ENCODE measurements at places on chromosomes 11 and 22. TPM values are rescaled to one million over a fixed set of nuclear protein-coding genes. Genes with fewer than 3 reads are reported as not detected.

The SLN gene
- total RNA-seq: not detected

The OSM gene
- total RNA-seq: 11.7 TPM

The GAL3ST1 gene
- total RNA-seq: 1.8 TPM

- no peaks in the 10 kb centered on the region for H3K27me3 ChIP-seq
- H3K4me3 ChIP-seq: no peak overlapping the region
- no peaks in the 10 kb centered on the region for H3K4me1 ChIP-seq
These were observed 21.2 kb downstream of the MS4A4E start for GRCh38 chr11:60221692-60222091.

DNA sequence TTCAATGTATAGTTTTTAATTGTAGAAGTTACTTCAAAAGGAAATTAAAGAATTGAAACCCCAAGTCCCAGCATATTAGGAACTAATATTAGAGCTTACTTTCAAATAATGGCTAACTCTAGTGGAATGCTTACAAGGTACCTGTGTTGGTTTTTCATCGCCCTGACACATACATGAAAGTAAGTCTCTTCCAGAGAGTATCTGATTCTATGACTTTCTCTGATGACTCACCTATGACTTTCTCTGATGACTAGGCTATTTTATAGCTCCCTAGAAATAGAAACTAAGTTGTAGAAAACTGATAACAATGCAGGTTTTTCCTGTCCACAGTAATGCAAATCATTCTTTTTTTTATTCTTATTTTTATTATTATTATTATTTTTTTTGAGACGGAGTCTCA, 33.6 kb upstream of the MMP7 start:
- H3K4me1 ChIP-seq: peaks cover 14% of the 10 kb centered on the region
- no peak overlapping the region for H3K27ac ChIP-seq
- DNase-seq: no peak
- H3K27me3 ChIP-seq: no peaks in the 10 kb centered on the region
- no peak overlapping the region for H3K4me3 ChIP-seq
- no peaks in the 10 kb centered on the region for H3K36me3 ChIP-seq

GRCh38 chr11:118497831-118498230, 29.4 kb upstream of the TTC36 start:
- no peaks in the 10 kb centered on the region for H3K27me3 ChIP-seq
- H3K4me3 ChIP-seq: no peak overlapping the region
- H3K4me1 ChIP-seq: no peaks in the 10 kb centered on the region
- DNase-seq: no peak
- H3K36me3 ChIP-seq: peaks cover 100% of the 10 kb centered on the region
- H3K27ac ChIP-seq: no peak overlapping the region

GRCh38 chr22:29531419-29531818, 22.1 kb downstream of the THOC5 start:
- H3K4me1 ChIP-seq: no peaks in the 10 kb centered on the region
- H3K27me3 ChIP-seq: no peaks in the 10 kb centered on the region
- no peak overlapping the region for H3K4me3 ChIP-seq
- DNase-seq: no peak
- no peak overlapping the region for H3K27ac ChIP-seq
- H3K36me3 ChIP-seq: peaks cover 50% of the 10 kb centered on the region

DNA sequence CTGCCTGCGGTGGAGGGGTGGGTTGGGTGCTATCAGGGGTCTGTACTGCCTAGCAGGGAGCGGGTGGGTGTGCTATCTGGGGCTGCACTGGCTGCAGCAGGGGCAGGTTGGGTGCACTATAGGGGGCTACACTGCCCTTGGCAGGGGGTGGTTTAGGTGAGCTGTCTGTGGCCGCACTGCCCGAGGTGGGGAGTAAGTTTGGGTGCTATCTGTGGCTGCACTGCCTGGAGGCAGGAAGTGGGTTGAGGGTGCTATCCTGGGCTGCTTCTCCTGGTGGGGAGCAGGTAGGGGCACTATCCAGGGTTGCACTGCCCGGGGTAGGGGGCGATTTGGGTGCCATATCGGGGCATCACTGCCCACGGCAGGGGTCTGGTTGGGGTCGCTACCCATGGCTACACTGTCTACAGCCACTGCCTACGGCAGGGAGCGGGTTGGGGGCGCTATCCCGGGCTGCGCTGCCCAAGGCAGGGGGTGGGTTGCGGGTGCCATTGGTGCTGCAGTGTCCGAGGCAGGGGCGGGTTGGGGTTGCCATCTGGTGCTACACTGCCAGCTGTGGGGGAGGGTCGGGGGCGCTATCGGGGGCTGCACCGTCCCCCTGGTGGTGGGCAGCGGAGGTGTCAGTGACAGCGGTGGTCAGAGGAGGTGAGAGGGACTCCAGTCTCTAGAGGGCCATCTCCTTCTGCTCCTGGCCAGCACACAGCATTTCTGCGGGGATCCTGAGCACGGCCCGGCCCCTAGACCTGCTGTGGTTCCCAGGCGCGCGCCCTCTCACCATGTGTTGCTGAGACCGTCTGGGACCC, 1.3 kb upstream of the RFPL2 start:
- H3K27ac ChIP-seq: no peak overlapping the region
- DNase-seq: no peak
- no peaks in the 10 kb centered on the region for H3K36me3 ChIP-seq
- H3K27me3 ChIP-seq: no peaks in the 10 kb centered on the region
- peaks cover 44% of the 10 kb centered on the region for H3K4me1 ChIP-seq

- no peak for DNase-seq
- H3K4me3 ChIP-seq: no peak overlapping the region
- no peaks in the 10 kb centered on the region for H3K36me3 ChIP-seq
- no peaks in the 10 kb centered on the region for H3K4me1 ChIP-seq
- H3K27me3 ChIP-seq: no peaks in the 10 kb centered on the region
These were observed 843.0 kb downstream of the TBC1D22A start for GRCh38 chr22:47605441-47605840.

DNA sequence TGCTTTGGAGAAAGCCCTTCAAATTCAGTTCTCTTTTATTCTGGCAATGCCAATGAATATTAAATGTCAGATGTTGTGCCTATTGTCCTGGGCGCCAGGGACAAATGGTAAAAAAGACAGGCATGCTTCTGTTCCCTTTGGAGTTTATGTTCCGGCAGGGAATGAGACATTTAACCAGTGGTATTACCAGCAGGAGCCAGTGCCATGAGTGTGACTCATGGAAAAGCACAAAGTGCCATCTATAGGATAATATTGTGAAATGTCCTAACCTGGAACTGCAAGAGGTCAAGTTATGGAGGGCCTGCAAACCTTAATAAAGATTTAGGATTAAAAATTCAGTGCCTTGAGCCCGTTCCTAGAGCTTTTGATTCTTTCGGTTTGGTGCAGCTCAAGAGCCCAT, 39.5 kb downstream of the REXO2 start:
- H3K4me1 ChIP-seq: no peaks in the 10 kb centered on the region
- no peak overlapping the region for H3K4me3 ChIP-seq
- H3K27ac ChIP-seq: no peak overlapping the region

GRCh38 chr22:41909310-41910049, 5.4 kb downstream of the SHISA8 start:
- DNase-seq: peak; percentile 87
- H3K36me3 ChIP-seq: peaks cover 8% of the 10 kb centered on the region
- H3K27me3 ChIP-seq: peaks cover 28% of the 10 kb centered on the region
- H3K27ac ChIP-seq: no peak overlapping the region

DNA sequence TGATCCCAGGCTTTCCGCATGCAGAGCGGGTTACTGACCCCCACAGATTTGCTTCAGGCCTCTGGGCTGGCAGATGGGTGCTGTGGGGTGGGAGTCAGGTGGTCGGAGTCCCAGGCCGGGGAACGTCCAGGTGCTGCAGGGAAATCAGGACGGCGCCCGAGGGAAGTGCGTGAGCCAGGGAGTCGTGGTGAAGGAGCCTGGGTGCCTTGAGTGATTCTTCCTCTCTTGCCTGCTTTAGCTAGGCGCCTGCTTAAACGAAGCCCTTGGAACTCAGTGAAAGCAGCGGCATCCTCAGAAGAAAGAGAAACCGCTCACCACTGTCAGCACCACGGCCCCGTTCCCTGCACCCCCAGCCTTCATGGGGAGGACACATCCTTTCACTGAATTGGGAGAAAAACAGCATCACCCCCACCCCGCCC, 455.6 kb downstream of the BRD1 start:
- H3K4me3 ChIP-seq: no peak overlapping the region
- no peaks in the 10 kb centered on the region for H3K36me3 ChIP-seq
- peaks cover 16% of the 10 kb centered on the region for H3K4me1 ChIP-seq
- no peak overlapping the region for H3K27ac ChIP-seq
- no peaks in the 10 kb centered on the region for H3K27me3 ChIP-seq
- no peak for DNase-seq

DNA sequence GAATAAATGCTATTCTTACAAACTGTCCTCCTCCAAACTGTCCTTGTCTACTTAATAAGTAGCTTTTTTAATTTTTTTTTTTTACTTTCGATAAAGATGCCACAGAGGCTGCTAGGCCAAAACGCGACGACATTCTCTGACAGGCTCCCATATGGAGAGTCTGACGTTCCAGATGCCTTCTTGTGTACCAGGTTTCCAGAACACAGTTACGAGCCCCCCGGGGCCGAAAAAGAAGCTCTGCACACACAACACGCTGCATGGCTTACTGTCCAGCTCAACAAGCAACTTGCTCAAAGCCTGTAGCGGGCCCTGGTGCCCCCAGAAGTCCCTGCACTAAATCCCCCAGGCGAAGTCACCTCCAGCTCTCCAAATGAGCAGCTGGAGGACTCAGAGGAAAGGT, 39.3 kb downstream of the LARGE1 start:
- no peak overlapping the region for H3K4me3 ChIP-seq
- DNase-seq: no peak
- H3K36me3 ChIP-seq: no peaks in the 10 kb centered on the region
- H3K4me1 ChIP-seq: no peaks in the 10 kb centered on the region

DNA sequence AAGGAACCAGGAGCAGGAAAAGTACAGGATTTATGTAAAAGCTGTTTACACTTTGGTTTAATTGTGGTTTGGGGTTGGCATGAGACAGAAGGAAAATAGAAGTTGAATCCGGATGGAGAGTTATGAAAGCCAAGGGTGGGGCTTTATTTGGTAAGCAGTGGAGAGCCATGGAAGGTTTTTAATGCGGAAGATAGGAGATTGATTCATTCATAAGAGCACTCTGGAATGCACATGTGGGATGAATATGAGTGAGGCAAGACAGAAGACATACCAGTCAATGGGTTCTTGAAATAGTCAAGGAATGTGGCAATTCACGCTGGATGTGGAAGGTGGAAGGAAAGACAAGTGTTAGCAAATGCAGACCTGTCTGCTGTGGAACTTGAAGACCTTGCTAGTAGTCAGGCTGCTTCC, 9.3 kb upstream of the GLB1L3 start:
- peaks cover 21% of the 10 kb centered on the region for H3K4me1 ChIP-seq
- H3K4me3 ChIP-seq: no peak overlapping the region
- H3K36me3 ChIP-seq: peaks cover 25% of the 10 kb centered on the region

DNA sequence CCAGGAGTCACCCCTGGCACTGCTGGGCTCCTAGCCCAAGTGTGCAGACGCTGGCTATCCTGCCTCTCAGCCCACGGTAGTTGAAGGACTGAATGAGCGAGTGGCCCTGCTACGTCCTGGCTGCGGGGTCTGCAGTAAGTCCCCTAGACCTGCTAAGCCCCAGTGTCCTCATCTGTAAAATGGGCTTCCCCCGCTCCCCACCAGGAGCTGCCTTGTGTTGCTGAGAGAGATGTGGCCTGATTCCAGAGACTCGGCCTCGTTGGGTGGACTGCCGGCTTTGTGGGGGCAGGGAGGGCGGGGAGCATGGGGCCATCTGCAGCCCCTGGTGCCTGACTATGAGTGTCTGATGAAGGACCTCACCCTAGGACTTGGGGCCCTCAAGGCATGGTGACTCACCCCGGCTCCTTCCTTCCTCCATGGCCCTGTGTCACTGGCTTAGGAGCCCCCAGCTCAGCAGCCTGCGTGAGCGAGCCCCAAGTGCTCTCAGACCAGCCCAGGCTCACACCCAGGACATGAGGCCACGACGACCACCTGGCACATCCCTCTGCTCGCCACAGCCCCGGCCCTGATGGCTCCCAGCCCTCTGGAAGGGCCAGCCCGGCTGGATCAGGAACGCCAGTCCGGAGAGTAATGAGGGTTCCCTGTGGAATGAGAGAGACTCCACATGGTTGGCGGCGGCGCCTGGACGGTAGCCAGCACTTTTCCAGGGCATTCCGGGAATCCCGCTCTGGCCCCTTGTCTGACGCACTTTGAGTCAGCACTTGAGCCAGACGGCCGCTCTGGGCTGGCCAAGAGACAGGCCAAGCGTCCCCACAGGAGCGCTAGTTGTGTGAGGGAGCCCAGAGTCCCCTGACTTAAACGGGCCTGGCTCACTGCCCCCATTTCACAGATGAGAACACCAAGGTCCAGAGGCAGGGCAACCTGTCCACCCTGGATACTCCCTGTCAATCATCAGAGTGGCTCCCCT, 50.5 kb upstream of the SHISAL1 start:
- H3K27ac ChIP-seq: peak overlapping the region; percentile 8
- no peaks in the 10 kb centered on the region for H3K36me3 ChIP-seq
- H3K4me3 ChIP-seq: no peak overlapping the region
- peak; percentile 96 for DNase-seq
- H3K27me3 ChIP-seq: no peaks in the 10 kb centered on the region

- H3K27me3 ChIP-seq: no peaks in the 10 kb centered on the region
- H3K27ac ChIP-seq: no peak overlapping the region
- no peak for DNase-seq
- no peak overlapping the region for H3K4me3 ChIP-seq
These were observed 44.6 kb upstream of the ZBED5 start for GRCh38 chr11:10902301-10903063.

DNA sequence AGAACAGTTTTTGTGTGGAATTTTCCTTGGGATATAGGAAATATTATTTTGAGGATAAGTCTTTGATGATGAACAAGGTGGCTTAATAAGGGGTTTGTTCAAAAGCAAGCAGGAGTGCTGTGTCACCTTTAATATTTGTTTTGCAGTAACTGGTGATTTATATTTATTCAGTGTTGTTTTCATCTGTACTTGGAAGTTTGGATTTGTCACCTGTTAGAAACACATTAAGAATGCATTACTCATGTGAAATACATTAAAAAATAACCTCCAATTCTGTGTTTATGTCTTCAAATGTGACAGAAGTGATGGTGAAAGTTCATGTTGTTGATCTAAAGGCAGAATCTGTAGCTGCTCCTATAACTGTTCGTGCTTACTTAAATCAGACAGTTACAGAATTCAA, 70.5 kb downstream of the DKK3 start:
- H3K4me1 ChIP-seq: no peaks in the 10 kb centered on the region
- no peak overlapping the region for H3K27ac ChIP-seq
- no peak overlapping the region for H3K4me3 ChIP-seq

GRCh38 chr11:27886857-27887256, 186.6 kb upstream of the BDNF start:
- no peaks in the 10 kb centered on the region for H3K4me1 ChIP-seq
- H3K27ac ChIP-seq: no peak overlapping the region
- no peaks in the 10 kb centered on the region for H3K27me3 ChIP-seq

Data from upper lobe of left lung (tissue), 6 donors.